ENCODE measurements at places on chromosomes 2 and 18. TPM values are rescaled to one million over a fixed set of nuclear protein-coding genes. Genes with fewer than 3 reads are reported as not detected.

CD8B2 gene
- not detected for total RNA-seq

GRCh38 chr2:108853421-108853820 lies 66.8 kb downstream of the CCDC138 start:
- no peak for DNase-seq

GRCh38 chr2:37609782-37610181 lies 61.7 kb downstream of the CDC42EP3 start:
- no peak for DNase-seq

DNA sequence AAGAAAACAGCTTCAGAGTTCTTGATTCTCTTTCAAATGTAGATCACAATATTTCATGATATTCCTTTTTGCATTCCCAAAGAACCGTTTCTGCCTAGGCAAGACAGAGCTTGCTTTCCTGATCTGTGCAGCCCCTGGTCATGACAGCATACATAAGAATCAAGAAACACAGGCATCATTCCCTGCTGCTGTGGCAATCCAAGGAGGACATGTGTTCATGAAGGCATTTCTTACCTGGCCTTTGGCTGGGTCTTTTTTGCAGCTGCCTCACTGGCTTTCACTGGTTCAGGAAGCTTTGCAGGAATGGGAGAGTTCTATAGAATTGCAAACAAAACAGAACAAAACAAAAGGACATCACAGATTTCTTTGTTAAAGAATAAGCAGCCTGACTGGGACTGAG lies 87.6 kb upstream of the NFU1 start:
- no peak for DNase-seq

DNA sequence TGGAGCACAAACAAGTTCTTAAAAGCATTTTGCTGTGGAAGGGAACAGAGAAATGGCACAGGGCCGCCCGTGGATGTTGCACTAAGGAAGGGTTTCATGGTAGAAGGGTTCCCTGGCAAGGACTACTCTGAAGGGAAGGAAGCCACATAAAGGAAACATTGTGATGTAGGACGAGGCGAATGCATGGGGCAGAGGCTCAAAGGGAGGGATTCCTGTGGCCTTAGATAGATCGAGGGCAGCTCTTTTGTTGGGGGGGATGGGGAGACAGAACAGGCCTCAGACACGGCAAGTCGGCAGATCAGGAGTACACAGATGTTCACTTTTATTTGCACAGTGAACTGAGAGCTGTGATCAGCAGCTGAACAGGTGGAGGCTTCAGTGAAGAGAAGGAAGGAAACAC lies 205.4 kb downstream of the SNTG2 start:
- DNase-seq: no peak

All from occipital lobe (tissue), 3 donors.